ENCODE measurements at places on chromosomes 5 and 9. TPM values are rescaled to one million over a fixed set of nuclear protein-coding genes. Genes with fewer than 3 reads are reported as not detected.

DNA sequence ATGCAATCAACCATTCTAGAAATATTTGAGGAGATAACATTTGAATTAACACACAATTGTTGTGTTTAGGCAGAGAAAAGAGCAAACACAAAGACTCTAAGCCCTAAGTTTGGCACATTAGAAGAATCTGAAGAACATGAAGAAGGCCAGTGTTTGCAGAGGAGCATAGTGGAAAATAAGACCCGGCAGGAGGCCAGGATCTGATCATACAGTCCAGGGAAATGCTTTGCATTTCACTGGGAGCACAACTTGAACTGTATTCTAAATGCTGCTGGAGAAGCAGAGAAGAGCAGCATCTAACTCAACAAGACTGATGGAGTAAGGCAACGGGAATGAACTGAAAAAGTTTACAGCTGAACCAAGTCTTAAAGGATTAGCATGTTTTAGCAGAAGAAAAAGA is 463.4 kb downstream of the ZNF608 start:
- H3K36me3 ChIP-seq: no peaks in the 10 kb centered on the region
- peaks cover 1% of the 10 kb centered on the region for H3K27me3 ChIP-seq
- H3K4me1 ChIP-seq: peaks cover 10% of the 10 kb centered on the region
- no peak for DNase-seq

The ORM2 gene
- not detected for total RNA-seq

The MARCOL gene
- not detected for total RNA-seq

- peaks cover 37% of the 10 kb centered on the region for H3K36me3 ChIP-seq
- no peak overlapping the region for H3K4me3 ChIP-seq
- no peaks in the 10 kb centered on the region for H3K27me3 ChIP-seq
- peak overlapping the region; percentile 67 for H3K27ac ChIP-seq
- H3K4me1 ChIP-seq: peaks cover 72% of the 10 kb centered on the region
Measured at GRCh38 chr9:134702291-134702690, 60.7 kb downstream of the COL5A1 start.

DNA sequence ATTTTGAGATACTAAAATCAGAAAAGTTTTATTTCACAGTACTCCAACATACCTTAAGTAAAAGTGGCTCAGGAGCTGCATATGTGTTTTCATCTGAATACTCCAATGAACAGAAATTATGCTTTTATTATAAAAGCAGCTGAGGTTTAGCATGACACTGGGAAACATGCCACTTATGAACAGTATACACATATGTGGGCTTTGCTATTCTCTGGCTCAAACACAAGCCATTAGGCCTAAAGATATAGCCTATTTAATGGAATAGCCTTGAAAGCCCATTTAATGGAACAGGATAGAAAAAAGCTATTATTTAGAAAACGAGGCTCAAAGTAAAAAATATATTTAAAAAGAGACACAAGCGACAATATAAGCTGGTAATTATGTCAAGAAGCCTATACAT is 74.1 kb downstream of the SLC38A9 start:
- no peak for DNase-seq
- H3K36me3 ChIP-seq: peaks cover 9% of the 10 kb centered on the region
- no peak overlapping the region for H3K27ac ChIP-seq
- no peaks in the 10 kb centered on the region for H3K27me3 ChIP-seq
- H3K4me1 ChIP-seq: peaks cover 40% of the 10 kb centered on the region

DNA sequence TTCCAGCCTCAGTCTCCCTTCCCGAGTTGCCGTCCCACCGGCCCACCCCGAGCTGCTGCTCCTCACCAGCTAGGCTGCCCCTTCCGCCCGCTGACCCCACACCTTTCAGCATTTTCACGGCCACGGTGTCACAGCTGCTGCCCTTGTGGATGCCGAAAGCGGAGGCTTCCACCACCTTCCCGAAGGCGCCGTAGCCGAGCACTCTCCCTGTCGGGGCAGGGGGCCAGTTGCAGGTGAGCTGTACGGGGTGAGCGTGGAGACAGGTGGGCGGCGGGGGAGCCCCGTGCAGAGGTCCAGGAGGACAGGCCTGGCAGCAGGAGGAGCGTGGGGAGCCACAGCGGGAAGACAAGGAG is 28.2 kb upstream of the SCGB3A1 start:
- peaks cover 7% of the 10 kb centered on the region for H3K27me3 ChIP-seq
- no peak for DNase-seq
- peak overlapping the region; percentile 22 for H3K4me3 ChIP-seq

DNA sequence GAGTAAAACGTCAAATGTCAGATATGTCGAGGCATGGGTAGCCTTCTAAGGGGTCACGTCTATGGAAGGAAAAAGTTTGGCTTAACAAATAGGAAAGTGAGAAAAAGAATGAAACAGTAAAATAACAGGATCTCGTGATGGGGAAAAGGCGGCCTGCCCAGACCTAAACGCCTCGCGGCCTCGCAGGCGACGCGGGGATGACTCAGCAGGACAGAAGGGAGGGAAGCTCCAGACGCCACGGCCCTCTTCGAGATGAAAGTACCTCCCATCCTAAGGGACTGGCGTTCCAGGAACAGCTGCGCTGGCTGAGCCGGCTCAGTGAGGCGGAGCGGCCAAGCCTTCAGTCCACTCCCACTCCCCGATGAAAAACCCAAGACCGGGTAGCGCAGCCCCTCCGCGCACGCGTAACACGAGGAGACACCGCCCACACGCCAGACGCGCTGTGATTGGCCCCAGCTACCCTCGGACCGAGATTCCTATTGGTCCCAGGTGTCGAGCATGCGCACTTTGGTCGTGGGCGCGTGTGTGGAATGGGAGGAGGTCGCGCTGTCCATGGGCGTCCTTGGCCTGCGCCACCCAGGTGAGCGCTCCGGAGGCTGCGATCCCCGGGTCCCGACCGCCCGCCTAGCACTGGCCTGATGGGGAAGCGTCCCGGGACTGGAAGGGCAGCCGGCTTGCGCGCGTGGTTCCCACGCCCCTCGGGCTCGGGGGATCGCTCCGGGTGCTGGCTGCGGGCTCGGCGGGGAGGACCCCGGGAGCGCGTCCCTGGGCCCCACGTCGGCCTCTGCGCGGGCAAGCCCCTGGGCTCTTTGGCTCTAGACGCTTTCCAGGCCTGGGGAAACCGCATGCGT is 588.5 kb downstream of the MTRR start:
- no peaks in the 10 kb centered on the region for H3K36me3 ChIP-seq
- H3K4me1 ChIP-seq: no peaks in the 10 kb centered on the region
- H3K27me3 ChIP-seq: no peaks in the 10 kb centered on the region

All from chondrocyte (in vitro differentiated cells).